ENCODE measurements at places on chromosomes 13 and 19.

- DNase-seq = no peak
Observed at GRCh38 chr19:7520131-7521051, 2.0 kb upstream of the MCOLN1 start.

DNA sequence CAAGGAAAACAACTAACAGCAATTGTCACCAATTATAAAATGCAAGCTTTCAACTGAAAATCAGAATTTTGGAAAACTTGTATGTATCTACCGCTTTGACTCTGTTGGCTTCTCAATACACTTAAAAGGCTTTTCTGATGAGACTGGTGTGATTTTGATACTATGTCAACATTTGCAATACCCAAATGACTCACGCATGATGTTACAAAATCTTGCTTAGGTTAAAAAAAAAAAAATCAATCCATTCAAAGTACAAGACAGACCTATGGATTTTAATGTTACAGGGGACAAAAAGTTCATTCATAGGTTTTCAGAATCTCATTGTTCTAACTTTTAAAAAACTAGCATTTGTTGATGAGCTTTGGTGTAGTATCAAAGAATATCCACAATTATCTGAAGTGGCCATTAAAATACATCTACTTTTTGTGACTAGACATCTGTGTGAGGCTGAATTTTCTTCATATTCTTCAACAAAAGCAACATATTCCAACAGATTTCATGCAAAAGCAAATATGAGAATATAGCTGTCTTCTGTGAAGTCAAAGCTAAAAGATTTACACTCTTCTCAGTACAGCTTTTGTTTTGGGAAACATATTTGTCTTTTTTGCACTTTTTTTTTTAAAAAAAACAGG, 10.7 kb downstream of the ELF1 start:
- DNase-seq = no peak

DNA sequence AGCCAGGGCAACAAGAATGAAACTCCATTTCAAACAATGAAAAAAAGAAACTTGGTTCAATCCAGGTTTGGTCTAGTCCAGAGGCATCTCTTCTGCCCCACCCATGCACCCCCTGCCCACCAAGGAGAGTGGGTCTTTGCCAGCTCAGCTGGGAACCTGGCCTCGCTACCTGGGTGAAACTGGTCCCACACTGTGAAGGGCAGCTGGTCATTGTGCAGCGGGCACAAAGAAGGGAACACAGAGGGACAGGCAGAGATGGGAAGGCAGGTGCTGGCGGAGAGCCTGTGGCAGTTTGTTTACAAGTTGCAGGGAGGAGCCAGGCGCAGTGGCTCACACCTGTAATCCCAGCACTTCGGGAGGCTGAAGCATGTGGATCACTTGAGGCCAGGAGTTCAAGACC, 50.2 kb downstream of the CPAMD8 start:
- no peak for DNase-seq

DNA sequence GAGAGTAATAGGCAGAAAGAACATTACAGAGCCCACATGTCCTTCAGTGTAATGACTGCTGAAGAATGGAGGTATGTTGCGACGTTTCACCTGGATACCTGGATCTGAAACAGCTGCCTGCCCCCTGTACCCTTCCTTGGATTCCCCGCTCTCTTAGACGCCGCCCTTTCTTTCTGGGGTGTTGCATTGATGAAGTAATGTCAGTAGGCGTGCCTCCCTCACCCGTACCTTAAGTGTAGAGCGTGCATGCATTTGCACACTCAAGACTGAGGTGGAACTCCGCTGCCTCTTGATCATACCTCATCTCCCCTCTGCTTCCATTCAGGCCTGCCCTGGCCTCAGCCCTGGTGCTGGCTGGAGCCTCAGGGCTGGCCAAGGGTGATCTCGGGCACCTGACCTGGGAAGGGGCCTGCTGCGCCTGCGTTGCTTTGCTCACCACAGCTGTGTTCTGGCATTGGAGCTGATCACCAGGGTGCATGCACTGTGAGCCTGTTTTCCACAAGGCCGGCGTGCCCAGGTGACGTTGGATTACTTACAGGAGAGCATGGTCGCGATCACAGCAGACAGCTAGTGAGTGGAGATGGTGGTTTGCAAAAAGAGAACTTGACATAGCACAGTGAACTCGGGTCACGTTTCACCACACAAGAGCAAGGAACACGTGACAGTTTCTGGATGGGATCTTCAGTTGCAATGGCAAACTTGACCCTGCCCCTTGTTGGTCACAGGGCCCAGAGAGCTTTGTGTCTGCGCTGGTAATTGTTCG, 99.0 kb downstream of the ARHGEF7 start:
- no peak for DNase-seq

DNA sequence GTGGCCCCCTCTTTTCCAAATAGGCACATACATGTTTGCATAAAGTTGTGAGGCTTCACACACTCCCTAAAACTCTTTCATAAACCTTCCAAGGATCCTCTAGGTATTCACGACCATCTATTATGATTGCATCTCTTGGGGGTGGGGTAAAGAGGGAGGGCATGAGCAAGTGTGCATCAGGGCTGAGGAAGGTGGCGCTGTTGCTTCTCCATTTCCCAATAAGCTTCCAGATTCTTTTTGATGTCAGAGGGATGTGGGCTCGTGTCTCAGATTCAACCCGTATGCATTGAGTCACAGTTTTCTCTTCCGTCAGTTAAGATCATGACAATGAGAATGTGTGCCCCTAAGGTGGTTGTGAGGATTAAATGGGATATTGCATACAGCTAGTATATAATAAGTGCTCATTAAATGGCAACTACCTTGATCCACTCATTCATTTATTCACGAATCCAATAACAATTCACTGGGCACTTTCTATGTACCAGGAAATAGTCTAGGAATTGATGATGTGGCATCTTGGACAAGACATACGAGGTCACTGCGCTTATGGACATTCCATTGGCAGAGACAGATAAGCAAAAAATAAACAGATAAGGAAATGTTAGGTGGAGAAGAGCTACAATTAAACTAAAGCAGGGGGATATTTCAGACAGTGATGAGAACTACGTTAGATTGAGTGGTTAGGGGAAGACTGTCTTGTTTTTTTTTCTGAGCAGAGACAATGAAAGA, 10.3 kb downstream of the CYP2B6 start:
- no peak for DNase-seq

GRCh38 chr19:33558151-33558550, 36.6 kb upstream of the PEPD start:
- DNase-seq = no peak

GRCh38 chr19:51903192-51903591, 1.6 kb downstream of the ZNF649 start:
- DNase-seq = no peak

- no peak for DNase-seq
Observed at GRCh38 chr19:33486407-33486806, 35.2 kb downstream of the PEPD start.

GRCh38 chr13:79779761-79780160, 298.8 kb downstream of the NDFIP2 start:
- no peak for DNase-seq

DNA sequence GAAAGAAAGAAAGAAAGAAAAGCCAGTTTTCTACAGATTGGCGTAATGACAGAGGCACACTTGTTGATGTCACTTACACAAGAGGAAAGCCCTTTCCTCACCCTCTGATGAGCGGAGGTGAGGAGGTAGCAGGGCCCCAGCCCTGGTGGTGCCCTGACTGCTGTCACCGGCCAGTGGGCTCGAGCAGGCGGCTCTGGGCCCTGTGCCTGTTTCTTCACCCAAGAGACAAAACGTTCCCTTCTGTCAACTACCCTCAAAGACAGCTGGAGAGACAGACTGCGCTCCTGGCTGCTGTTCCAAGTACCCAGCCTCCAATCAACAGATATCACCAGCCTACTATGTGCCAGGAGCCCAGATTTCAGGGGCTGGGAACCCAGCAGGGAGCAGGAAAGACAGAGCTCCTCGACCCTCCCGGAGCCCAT, 10.1 kb downstream of the EPS15L1 start:
- no peak for DNase-seq

DNA sequence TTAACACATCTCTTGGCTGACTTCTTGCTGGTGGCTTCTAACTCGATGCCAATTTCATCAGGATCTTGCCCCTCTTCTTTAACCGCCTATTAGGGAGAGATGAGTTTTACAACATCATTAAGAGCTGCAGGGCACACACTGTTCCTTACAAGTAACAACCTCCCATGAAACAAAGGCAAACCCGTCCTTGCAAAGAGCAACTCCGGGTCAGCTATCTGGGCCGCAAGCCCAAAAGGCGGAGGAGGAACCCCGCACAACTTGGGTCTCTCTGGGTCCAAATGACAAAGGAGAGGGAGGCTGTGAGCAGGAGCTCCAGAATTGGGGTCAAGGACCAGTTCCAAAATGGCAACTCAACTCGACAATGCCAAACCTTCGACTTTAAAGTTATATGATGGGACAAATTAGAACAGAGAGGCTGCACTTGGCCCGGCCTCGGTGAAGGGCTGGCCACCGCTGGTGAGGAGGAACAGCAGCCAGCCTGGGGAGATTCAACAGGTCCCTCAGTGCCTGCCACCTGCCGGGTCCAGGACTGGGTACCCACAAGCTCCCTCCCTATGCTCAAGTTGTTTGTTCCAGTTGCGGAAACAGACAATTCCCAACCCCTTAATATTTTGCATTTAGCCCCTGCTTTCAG, 1.1 kb downstream of the SAFB2 start:
- DNase-seq = no peak

- DNase-seq = no peak
Observed at GRCh38 chr13:44211704-44212346, 161.8 kb upstream of the SERP2 start.

DNA sequence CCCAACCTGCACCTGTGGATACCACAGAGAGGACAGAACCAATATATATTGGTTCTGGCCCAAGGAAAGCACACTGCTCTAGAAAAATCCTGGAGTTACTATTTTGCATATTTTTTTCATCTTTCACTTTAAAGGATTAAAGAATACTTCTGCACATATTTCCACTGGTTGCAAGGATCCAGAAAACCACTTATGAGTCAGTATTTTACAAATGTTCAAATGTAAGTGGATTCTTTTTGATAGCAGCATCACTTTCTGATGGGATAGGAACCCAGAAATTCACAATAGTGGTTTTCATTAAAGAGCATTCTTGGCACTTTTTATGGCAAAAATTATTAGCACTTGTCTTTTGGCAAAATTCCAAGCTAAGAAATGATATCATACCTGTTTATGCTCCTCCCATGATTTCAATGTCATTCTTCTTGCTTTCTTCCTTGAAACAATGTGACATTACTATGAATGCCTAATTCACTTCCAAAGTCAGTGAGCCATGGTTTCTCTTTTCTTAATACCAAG, 38.2 kb downstream of the MZT1 start:
- no peak for DNase-seq

- DNase-seq = no peak
Observed at GRCh38 chr19:2573916-2574315, 98.0 kb downstream of the GADD45B start.

GRCh38 chr13:30744056-30744680, 8.8 kb downstream of the ALOX5AP start:
- peak; percentile 72 for DNase-seq

DNA sequence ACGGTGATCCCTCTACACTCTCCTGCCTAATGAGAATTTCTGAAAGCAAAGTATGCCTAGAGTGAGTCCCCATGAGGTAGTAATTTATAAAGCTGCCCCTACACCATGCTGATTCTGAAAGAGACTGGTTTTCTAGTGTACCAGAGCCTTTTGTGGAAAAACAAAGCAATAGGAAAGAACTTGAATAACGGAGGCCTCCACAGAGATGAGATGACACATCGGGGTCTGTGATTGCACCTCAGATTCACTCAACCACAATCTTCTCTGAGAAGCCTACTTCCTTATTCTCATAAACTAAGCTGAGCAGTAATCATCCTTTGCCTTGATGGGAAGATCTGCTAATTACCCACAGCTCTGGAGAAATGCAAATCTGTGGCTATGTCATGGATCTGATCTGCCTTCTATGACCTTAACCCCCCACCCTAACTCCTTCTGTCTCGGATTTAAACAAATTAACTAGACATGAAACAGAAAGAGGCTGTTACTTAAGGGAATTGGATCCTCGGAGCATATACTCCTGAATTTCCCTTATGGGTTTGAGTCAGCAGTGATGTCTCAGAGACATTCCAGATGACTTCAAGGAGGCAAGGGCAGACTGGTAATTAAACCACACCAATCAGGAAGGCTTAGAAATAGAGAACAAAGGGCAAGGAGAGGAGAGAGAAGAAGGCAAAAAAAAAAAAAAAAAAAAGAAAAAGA, 128.0 kb downstream of the DCT start:
- no peak for DNase-seq

DNA sequence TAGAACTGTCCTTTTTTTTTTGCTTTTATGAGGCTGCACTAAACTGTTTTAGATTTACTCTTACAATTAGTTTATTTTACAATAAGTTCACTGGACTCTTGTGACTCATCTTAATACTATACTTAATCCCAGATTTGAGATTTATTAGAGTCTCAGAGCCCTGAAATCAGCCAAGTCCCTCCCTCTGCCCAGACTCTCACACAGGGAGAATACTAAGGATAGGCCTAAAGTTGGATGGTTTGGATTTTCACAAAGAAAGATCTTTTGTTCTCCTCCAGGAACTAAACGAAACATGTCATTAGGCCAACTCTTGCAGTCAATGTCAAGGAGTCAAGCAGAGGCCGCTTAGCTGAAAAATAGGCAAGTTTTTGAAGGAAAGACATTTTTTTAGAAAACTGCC, 42.7 kb upstream of the MIR17HG start:
- no peak for DNase-seq

DNA sequence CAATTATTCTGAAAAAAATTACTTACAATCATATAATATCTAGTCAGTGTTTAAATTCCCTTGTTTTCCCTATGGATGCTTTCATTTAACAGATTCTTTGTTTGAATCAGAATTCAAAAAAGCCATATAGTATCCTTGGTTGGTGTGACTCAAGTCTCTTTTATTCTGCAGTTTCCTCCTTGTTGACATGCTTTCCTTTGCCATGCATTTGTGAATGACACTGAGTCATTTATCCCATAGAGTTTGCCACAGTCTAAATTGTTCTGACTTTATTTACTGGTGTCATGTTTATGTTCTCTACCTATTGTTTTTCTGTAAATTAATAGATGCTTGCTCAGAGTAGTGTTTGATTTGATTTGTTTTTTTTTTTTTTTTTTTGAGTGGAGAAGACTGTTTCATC, 893.8 kb upstream of the SLC10A2 start:
- DNase-seq = no peak

- DNase-seq = no peak
Observed at GRCh38 chr13:33352041-33352440, 66.5 kb upstream of the STARD13 start.

DNA sequence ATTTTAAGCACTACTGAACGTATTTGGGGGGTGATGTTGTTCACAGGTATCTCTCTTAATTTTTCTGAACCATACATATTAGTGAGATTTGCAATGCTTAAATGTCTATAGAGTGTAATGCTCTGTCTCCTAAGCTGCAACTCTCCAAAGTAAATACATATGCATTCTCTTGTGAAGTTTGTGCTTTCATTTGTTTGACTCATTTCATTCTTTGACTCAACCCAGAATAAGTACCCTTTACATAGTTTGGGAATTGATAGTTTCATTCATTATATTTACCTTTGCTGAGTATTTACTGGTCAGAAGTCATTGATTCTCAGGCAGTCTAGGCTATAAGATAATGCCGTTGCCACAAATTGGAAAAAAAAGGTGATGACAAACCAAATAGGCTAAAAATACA, 406.9 kb downstream of the FGF9 start:
- no peak for DNase-seq
